ENCODE measurements at places on chromosomes 7 and 10. TPM values are rescaled to one million over a fixed set of nuclear protein-coding genes. Genes with fewer than 3 reads are reported as not detected.

The CRTAC1 gene
- polyA plus RNA-seq, result 0.63 TPM

The MMD2 gene
- not detected for polyA plus RNA-seq

The TLX1 gene
- polyA plus RNA-seq, result not detected

The A1CF gene
- polyA plus RNA-seq, result 0.10 TPM

The MRLN gene
- 175 TPM for polyA plus RNA-seq

The GIMAP6 gene
- 14.0 TPM for polyA plus RNA-seq

- no peak for DNase-seq
Measured at GRCh38 chr10:36675458-36675880, 449.9 kb upstream of the ANKRD30A start.

DNA sequence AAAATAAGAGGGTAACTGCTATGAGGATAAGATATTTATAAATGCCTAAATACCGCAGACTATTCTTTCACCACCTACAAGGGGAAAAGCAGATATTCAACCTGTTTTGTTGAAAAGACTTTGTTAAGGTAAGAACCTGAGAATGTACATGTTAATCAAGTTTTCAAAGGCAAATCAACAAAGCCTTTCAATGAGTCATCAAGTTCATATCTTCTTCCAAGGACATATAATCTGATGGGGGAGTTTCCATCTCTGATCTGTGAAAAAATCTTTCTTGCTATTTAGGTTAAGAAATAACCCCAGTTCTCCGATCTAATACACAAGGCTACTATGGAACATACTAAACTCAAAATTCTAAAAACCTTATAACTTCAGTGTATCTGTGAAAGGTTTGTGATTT is 40.0 kb upstream of the ANLN start:
- no peak for DNase-seq

DNA sequence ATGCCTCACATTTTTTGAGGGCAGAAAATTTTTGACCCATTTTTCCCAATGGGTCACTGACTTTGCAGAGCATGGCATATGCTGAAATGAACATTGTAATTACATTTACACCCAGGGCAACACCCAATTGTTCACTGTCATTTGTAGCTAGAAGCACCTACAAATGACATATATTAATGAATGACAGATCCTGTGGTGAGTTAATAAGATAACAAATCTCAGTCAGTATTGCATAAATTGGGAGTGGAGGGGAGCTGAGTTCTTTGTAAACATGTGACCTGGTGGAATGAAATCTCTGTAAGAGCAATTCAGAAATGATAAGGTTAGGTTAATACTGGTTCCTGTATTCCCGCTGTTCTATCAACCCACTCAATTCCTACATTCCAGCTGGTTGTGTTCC is 255.1 kb upstream of the LRRN3 start:
- no peak for DNase-seq

DNA sequence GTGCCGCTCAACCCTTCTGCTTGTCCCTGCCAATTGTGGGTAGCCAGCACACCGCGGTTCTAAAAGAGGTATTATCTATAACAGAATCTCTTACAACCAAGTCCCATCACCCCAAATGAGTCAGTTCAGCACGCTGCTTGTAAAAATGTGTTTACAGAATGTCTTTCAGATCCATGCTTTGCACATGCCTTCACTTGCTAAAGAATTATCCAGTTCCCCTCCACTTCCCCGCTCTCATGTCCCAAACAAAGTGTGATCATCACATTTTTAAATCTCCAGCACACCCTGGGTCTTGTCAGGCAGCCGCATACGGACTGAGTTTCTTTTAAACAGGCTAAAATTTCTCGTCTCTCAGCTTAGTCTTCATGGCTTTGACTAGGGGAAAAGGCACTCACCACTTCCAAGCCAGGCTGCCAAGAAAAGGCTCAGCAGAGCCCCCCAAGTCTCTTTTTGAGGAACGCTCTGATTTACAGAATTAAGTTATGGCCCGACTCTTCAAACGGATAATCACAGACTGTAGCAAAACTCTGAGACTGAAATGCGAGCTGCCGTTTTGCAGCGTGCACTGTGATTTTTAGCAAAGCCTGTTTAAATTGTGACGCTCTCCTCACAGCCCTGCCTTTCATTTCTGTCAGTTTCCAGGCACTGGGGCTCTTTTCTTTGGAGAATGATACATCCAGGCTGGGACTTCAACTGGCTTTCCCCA is 29.8 kb upstream of the FGFR2 start:
- no peak for DNase-seq

DNA sequence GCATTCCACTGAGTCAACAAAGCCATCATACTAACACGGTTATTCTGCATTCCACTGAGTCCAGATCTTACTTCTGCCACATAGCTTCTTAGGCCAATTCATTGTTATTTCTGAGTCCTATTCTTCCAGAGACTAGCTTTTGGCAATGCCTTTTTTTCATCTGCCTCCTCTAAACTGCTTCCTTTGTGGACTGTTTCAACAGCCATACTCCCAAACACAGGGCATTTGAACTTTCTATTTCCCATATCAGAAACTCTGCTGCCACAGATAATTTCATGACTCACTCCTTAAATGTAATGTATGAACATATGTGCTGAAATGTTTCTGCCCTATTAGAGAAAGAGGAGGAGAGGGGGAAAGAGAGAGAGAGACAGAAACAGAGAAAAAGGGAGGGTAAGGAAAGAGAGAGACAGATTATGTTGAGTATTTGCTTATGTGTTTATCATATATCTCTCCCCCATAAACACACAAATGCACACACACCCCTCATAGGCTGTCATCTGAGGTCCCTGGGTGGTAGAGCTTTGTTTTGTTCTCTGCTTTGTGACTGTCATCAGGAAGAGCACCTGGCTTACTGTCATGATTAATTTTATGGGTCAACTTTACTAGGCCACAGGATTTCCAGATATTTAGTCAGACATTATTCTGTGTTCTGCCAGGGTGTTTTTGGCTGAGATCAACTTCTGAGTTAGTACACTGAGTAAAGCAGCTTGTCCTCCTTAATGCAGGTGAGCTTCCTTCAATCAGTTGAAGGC is 308.0 kb upstream of the KCND2 start:
- no peak for DNase-seq

GRCh38 chr7:105708763-105709080 is 127.4 kb upstream of the EFCAB10 start:
- DNase-seq, result no peak

DNA sequence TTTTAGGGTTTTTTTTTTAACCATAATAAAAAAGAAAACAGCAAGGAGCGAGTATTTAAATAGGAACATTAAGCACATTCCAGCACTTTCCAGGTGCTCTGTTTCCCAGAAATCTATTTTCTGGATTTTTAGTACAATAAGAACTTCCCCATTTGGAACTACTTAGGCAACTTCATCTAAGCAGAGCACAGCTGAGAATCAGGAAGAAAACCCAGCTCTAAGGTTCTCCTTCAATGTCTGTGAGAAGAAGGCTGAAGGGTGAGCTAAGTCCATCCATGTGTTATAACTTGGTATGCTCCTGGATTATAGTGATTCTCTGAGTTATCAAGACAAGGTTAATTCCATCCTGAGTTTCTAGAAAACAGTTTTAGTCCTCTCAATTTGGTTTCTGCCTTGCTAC is 181.9 kb downstream of the CYP26A1 start:
- no peak for DNase-seq

- no peak for DNase-seq
Measured at GRCh38 chr10:119235356-119235755, 28.0 kb downstream of the GRK5 start.

DNA sequence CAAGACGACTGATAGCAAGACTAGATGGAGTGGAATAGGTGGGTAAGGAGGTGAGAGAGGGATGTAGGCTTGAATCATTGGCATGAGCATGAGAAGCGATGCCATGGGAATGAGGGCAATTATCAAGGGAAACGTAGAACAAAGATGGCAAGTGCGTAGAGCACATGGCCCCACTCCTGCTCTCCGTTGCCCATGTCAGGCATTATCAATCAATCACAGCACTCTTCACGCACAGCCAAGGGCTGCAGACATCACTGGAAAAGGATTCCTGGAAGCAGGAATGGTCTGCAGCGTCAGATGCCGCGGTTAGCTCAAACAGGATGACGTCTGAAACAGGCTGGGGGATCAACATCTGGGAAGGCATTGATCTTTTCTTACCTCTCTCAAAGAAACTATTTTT is 25.6 kb upstream of the GALNTL5 start:
- DNase-seq, result no peak

DNA sequence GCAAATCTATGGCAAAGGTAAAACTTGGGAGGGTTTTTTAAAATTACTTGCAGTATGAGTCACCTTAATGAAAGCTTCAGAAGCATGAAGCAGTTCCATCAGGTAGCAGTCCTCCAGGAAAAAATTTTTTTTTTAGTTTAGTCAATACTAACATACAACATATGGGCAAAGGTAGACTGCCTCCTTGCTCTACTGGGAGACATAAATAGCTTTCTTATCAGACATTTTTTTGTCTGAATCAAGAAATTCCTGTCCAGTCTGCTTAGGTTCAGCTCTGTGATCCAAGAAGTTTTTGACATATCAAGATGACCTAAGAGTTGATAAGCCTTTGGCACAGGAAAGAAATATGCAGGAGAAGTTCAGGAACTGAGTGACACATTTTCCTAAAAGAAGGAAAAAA is 171.5 kb upstream of the TCF7L2 start:
- DNase-seq, result no peak

DNA sequence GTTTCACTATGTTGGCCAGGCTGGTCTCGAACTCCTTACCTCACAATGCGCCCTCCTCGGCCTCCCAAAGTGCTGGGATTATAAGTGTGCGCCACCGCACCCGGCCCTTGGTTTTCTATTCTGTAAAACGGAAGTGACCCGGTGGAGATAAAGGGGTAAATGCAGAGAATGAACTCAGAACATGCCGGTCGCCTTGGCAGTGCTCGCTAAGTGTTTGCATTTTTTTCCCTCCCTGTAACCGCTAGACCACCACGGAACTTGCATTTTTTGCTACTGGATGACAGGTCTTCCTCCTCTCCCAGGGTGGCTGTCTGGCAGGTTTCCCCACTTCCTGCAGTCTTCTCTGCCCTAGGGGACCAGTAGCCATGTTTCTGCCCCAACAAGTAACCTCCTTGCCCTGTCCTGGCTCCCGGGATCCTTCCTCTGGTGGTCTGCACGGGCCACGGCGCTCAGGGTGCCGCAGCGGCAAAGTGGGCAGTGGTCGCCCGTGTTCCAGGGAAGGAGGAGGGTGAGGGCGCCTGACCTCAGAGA is 18.8 kb upstream of the GNA12 start:
- no peak for DNase-seq
